ENCODE measurements at places on chromosomes 7 and 10.

- no peak for DNase-seq
- no peaks in the 10 kb centered on the region for H3K4me1 ChIP-seq
- no peak overlapping the region for H3K4me3 ChIP-seq
- H3K36me3 ChIP-seq = no peaks in the 10 kb centered on the region
- no peak overlapping the region for H3K27ac ChIP-seq
Measured at GRCh38 chr10:54797636-54798321, 3.3 kb downstream of the PCDH15 start.

GRCh38 chr7:116630932-116631671 lies 40.9 kb upstream of the MET start:
- H3K4me1 ChIP-seq = no peaks in the 10 kb centered on the region
- no peak overlapping the region for H3K27ac ChIP-seq
- H3K4me3 ChIP-seq = no peak overlapping the region
- H3K27me3 ChIP-seq = no peaks in the 10 kb centered on the region

GRCh38 chr7:80189638-80190037 lies 55.0 kb downstream of the GNAI1 start:
- H3K4me1 ChIP-seq = peaks cover 15% of the 10 kb centered on the region
- H3K4me3 ChIP-seq = no peak overlapping the region
- DNase-seq = no peak
- H3K27me3 ChIP-seq = no peaks in the 10 kb centered on the region
- H3K36me3 ChIP-seq = no peaks in the 10 kb centered on the region

DNA sequence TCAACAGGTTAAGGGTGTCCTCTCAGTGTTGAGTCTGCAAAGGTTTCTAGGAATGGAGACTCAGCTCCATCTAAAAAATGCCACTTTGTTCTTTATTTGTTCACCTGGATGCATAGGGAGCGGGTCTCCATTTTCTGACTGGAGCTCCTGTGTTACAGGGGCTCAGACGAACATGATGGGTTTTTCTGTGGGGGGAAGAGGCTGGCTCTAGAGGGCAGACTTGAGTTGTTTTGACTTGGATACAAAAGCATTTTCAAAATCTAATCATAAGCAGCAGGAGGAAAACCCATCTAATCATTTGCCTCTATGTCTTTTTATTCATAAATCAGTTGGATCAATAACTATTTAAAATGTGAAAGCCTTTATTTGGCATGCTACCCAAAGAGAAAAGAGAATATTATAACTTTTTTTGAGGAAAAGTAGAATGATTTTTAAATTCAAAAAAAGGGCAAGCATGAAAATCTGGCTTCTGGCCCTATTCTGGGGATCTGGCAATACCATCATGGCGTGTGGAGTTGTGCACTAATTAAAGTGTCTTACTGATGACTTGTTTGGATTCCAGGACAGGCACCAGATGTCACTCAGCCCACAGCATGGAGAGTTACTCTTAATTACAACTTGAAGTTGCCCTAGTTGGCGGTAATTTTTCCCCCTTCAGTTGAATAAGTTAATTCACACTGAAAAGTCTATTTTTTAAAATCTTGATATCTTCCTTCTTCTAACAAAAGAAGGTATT lies 594.9 kb downstream of the REEP3 start:
- no peaks in the 10 kb centered on the region for H3K36me3 ChIP-seq
- no peak overlapping the region for H3K4me3 ChIP-seq
- H3K27me3 ChIP-seq = no peaks in the 10 kb centered on the region
- no peaks in the 10 kb centered on the region for H3K4me1 ChIP-seq
- H3K27ac ChIP-seq = no peak overlapping the region
- no peak for DNase-seq

DNA sequence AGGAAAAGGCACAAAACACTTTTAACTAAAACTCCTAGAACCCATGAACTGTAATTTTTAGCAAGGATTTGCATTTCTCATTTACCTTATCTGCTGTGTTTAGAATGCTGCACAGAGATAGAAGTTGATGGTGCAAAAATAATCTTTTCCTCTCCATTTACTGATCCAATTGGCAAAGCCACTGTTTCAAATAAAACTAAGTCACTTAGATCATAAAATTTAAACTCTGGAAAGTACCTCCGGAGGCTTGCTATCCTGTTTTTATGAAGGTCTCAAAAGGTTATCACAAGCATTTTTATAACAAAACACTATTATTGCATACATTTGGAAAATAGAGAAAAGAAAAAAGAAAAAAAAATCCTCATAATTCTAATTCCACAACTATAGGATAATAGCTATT lies 7.6 kb downstream of the CPA2 start:
- no peaks in the 10 kb centered on the region for H3K4me1 ChIP-seq
- H3K36me3 ChIP-seq = no peaks in the 10 kb centered on the region
- peak overlapping the region; percentile 45 for H3K4me3 ChIP-seq
- no peak for DNase-seq
- H3K27me3 ChIP-seq = no peaks in the 10 kb centered on the region

DNA sequence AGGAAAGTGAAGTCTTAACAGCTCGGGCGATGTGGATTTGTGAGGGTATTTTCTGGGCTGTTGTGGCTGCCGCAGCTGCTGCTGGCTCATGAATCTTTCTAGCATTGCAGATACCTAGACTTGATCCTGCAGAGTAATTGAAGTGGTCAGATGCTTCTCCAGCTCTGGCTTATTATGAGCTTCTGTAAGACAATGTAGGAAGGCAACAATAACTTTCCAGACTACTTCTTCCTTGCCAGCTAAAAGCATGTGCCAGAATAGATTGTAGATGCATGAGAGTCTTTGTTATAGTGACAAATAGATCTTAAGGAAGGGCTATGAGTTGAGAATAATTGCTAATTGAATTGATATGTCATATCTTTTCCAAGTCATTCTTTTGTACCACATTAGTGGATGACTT lies 461.4 kb upstream of the POT1 start:
- H3K4me1 ChIP-seq = no peaks in the 10 kb centered on the region
- no peaks in the 10 kb centered on the region for H3K36me3 ChIP-seq
- no peak overlapping the region for H3K4me3 ChIP-seq
- no peak for DNase-seq

- no peak overlapping the region for H3K27ac ChIP-seq
- H3K27me3 ChIP-seq = no peaks in the 10 kb centered on the region
- no peak for DNase-seq
- no peak overlapping the region for H3K4me3 ChIP-seq
Measured at GRCh38 chr10:124374535-124375352, 44.0 kb downstream of the OAT start.

GRCh38 chr10:129755621-129756020 lies 208.5 kb downstream of the EBF3 start:
- DNase-seq = no peak
- peaks cover 2% of the 10 kb centered on the region for H3K4me1 ChIP-seq
- H3K4me3 ChIP-seq = no peak overlapping the region
- no peak overlapping the region for H3K27ac ChIP-seq
- peaks cover 6% of the 10 kb centered on the region for H3K36me3 ChIP-seq

DNA sequence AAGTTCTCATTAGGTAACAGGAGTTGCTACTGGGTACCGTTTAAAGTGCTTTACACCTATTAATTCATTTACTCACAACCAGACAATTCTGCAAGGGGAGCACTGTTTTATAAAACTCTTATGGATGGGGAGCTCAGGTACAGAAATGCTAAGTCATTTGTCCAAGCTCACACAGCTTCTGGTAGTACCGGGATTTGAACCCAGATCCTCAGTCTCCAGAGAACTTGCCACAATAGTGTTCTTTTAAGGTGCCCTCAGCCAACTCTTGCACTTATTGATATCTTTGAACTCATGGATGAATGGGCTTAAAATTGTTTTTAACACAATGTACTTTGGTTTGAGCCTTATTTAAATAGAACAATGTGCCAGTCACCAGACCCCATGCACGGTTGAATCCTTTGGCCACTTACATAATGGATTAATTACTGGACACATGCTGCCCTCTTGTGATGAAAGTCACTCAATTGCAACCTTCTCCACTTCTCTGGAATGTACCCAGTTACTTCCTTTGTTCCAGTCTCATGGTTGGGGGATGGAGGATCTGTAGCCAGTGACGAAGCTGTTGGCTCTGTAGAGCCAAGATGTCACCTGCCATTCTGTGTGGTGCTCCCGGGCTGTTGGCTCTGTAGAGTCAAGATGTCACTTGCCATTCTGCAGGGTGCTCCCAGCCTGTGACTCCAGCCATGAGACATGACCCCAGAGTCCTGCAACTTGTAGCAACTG lies 65.6 kb downstream of the NOD1 start:
- H3K4me1 ChIP-seq = no peaks in the 10 kb centered on the region
- no peaks in the 10 kb centered on the region for H3K36me3 ChIP-seq
- peak; percentile 35 for DNase-seq
- no peak overlapping the region for H3K4me3 ChIP-seq

DNA sequence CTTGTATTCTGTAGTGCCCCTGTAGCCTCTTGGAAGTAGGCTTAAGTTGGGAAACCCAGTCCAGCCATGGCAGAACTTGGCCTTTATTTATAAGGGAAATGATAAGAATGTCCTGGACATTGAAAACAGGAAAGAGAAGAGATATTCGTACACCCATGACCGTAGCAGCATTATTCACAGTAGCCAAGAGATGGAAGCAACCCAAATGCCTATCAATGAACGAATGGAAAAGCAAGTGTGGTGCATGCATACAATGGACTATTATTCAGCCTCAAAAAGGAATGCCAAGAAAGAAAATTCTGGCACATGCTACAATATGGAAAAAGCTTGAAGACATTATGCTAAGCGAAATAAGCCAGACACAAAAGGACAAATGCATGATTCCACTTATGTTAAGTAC lies 315.3 kb downstream of the CXCL12 start:
- H3K36me3 ChIP-seq = no peaks in the 10 kb centered on the region
- no peaks in the 10 kb centered on the region for H3K4me1 ChIP-seq
- H3K27ac ChIP-seq = peak overlapping the region; percentile 54
- no peak for DNase-seq

DNA sequence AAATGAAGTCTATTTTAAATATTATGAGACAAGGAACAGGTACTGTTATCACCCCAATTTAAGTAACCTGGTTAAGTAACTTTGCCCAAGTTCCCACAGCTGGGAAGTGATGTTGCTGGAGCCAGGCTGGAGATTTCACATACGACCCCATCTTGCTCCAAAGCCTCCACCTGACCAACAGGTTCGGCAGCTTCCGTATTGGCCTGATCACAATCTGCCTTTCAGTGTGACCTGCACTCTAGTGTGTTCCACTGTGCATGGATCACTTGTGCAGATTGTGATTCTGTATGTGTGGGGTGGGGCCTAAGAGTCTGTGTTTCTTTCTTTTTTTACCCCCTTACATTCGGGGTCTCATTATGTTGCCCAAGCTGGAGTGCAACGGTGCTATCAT lies 66.1 kb downstream of the PRTFDC1 start:
- H3K27ac ChIP-seq = no peak overlapping the region
- DNase-seq = no peak
- no peaks in the 10 kb centered on the region for H3K36me3 ChIP-seq
- peaks cover 6% of the 10 kb centered on the region for H3K4me1 ChIP-seq
- H3K27me3 ChIP-seq = no peaks in the 10 kb centered on the region

DNA sequence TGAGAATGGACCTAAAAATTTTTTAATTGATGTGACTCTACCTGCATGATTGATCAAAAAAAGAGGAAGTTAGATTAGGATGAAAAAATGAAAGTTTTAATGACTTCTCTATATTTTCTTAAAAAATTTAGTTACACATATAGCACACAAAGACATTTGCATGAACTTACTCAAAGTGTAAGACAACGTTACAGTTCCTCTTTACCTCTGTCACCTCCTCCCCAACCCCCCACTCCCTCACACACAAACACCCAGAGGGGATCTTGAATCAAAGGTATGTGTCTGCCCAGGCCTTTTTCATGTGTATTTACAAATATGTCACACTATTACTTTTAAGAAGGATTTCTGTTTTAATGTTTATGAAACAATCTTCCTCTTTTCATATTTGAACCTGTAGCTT lies 20.6 kb upstream of the CDCA7L start:
- no peak overlapping the region for H3K27ac ChIP-seq
- no peaks in the 10 kb centered on the region for H3K36me3 ChIP-seq
- no peak for DNase-seq
- H3K4me3 ChIP-seq = no peak overlapping the region
- no peaks in the 10 kb centered on the region for H3K4me1 ChIP-seq

DNA sequence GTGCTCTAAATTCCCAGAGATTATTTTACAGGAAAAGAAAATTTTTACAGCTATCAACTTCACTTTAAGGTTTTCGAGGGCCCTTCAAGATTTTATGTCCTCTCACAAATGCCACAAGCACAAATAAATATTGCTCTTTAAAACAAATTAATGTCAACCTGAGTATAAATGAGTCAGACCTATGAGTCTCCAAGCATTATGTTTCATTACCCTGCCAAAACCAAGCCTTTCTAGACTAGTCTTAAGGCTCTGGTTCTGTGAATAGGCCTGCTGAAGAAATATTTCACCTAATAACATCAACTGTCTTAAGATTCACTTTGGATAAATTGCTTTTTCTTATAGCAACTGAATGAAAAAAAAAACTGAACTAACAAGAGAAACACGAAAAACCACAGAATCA lies 153.0 kb downstream of the PDE1C start:
- H3K36me3 ChIP-seq = no peaks in the 10 kb centered on the region
- DNase-seq = no peak
- no peaks in the 10 kb centered on the region for H3K27me3 ChIP-seq
- H3K4me1 ChIP-seq = no peaks in the 10 kb centered on the region
- no peak overlapping the region for H3K27ac ChIP-seq

GRCh38 chr10:43873717-43874116 lies 225.0 kb upstream of the ZNF32 start:
- H3K4me1 ChIP-seq = peaks cover 16% of the 10 kb centered on the region
- H3K36me3 ChIP-seq = no peaks in the 10 kb centered on the region
- H3K27ac ChIP-seq = no peak overlapping the region
- DNase-seq = no peak

GRCh38 chr10:82942286-82943099 lies 1067.5 kb downstream of the NRG3 start:
- no peaks in the 10 kb centered on the region for H3K36me3 ChIP-seq
- H3K4me1 ChIP-seq = peaks cover 5% of the 10 kb centered on the region
- H3K27ac ChIP-seq = peak overlapping the region; percentile 8
- H3K27me3 ChIP-seq = no peaks in the 10 kb centered on the region

- no peak for DNase-seq
- peaks cover 3% of the 10 kb centered on the region for H3K27me3 ChIP-seq
- no peak overlapping the region for H3K27ac ChIP-seq
- no peaks in the 10 kb centered on the region for H3K4me1 ChIP-seq
- no peaks in the 10 kb centered on the region for H3K36me3 ChIP-seq
Measured at GRCh38 chr10:52627279-52627678, 145.3 kb downstream of the MBL2 start.

DNA sequence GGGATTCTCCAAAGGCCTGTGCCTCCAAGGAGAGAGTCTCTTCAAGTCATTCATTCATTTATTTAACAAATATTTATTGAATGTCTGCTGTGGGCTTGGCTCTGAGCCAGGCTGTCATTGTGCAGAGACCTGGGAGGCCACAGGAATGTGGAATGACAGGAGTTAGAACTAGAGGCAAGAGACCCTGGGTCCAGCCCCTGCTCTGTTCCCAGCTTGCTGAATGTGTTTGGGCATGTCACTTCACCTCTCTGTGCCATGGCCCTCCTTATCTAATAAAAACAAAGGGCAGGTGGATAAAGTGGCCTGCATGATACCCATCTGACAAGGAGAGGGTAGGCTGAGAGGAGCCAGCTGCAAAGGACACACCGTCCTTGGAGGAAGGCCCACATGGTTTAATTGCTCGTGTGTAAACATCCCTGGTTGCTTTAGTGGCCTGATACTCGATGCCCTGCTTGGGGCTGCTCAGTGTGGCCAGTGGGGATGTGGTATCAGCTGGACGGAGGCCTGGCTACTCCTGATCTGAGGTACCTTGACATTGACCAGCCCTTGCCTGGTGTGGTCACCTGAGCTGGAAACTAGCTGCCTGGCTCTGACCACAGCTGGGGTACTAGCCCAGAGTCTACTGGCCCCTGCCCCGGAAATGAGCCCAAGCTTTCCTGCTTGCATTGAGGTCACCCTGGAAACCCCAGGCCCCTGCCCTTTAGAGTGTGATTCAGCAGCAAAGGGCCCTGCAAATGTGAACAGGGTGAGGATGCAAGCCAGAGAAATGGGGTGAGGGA lies 116.2 kb downstream of the CDH23 start:
- no peak overlapping the region for H3K27ac ChIP-seq
- H3K27me3 ChIP-seq = peaks cover 19% of the 10 kb centered on the region
- no peaks in the 10 kb centered on the region for H3K36me3 ChIP-seq

All from tibial artery (tissue), 4 donors.